Endodermal cell (in vitro differentiated cells): ENCODE measurements at places on chromosomes 12 and 14.

- H3K4me3 ChIP-seq: no peak overlapping the region
- no peak for DNase-seq
- no peak overlapping the region for H3K27ac ChIP-seq
- H3K4me1 ChIP-seq: no peaks in the 10 kb centered on the region
Observed at GRCh38 chr12:51675071-51675803, 84.2 kb downstream of the SCN8A start.

GRCh38 chr14:24774187-24774915 is 140.4 kb upstream of the GZMB start:
- no peaks in the 10 kb centered on the region for H3K27me3 ChIP-seq
- H3K36me3 ChIP-seq: no peaks in the 10 kb centered on the region
- no peak overlapping the region for H3K27ac ChIP-seq
- no peak for DNase-seq
- no peak overlapping the region for H3K4me3 ChIP-seq

DNA sequence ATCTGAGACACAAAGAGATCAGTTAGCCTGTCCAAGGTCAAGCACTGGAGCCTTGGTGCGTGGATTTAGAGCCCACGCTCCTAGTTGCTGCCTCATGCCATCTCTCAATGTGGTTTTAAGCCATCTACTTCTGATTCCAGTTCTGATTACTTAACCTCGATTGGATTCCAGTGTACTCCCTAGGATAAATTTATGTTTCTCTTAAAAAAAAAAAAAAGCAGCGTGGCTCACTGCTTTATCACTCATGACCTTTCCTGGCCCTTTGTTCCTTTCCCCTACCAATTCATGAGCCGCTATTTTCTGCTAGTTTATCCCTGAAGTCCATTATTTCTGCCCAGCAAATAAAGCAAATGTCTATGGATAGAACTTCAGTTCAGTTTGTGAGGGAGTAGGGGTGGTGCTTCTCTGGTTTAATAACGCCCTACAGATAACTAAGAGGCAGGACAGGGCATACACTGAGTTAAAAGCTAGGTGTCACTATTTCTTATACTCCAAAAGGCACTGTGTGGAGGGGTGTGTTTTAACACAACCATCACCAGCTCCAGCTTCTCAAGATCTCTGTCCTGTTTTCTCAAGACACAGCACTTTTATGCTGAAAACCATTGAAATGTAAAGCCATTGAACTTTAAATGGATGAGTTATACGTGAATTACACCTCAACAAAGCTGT is 9.8 kb upstream of the PARP11 start:
- H3K36me3 ChIP-seq: no peaks in the 10 kb centered on the region
- H3K27me3 ChIP-seq: no peaks in the 10 kb centered on the region
- no peak for DNase-seq
- H3K27ac ChIP-seq: peak overlapping the region; percentile 91

DNA sequence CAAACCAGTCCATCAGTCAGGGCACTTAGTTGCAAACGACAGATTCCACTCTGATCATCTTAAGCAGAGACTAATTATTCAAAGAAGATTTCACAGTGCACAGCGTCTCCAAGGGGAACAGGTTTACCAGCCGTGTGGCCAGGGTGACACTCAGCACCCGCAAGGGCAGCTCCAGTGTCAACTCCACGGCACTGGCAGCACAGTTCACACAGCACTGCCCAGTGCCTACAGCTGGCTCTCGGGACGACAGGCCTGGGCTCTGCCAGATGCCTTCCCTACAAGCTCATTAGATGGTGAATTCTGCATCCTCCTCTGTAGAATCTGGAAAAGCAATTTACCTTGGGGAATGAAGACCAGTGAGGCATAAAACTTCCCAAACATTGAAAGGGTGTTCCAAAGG is 4.9 kb downstream of the OR10P1 start:
- H3K4me1 ChIP-seq: no peaks in the 10 kb centered on the region
- peak; percentile 34 for DNase-seq
- no peak overlapping the region for H3K4me3 ChIP-seq
- H3K27ac ChIP-seq: no peak overlapping the region
